ENCODE measurements at places on chromosomes 11 and 22.

DNA sequence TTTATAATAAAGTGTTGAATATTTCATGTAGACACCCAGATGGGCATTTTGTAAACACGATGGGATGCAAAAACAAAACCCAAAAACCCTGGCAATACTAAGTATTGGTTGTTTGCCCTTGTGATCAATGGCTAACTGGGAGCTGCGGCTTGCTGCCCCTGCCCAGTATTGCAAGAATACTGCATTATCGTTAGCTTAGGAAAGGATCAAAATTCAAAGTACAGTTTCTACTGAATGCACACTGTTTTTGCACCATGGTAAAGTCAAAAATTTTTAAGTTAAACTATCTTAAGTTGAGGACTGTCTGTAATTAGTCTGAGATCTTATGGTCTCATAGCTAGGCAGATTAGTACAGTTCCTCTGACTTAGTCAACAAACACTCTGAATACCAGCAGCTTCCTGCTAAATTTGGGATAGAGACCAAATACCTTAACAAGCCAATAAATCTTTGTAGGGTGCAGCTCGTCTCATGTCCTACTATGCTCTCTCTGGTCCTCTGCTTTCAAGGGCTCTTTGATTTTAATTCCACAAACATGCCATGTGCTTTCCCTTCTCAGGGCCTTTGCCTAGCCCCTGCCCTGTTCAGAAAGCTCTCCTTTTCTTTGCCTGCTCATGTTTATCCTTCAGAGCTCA lies 4.0 kb downstream of the CCDC90B start:
- no peak for DNase-seq

GRCh38 chr22:45642986-45643385 lies 28.6 kb upstream of the ATXN10 start:
- DNase-seq = no peak

- no peak for DNase-seq
Measured at GRCh38 chr11:38824573-38824972, 2226.5 kb upstream of the RAG2 start.

DNA sequence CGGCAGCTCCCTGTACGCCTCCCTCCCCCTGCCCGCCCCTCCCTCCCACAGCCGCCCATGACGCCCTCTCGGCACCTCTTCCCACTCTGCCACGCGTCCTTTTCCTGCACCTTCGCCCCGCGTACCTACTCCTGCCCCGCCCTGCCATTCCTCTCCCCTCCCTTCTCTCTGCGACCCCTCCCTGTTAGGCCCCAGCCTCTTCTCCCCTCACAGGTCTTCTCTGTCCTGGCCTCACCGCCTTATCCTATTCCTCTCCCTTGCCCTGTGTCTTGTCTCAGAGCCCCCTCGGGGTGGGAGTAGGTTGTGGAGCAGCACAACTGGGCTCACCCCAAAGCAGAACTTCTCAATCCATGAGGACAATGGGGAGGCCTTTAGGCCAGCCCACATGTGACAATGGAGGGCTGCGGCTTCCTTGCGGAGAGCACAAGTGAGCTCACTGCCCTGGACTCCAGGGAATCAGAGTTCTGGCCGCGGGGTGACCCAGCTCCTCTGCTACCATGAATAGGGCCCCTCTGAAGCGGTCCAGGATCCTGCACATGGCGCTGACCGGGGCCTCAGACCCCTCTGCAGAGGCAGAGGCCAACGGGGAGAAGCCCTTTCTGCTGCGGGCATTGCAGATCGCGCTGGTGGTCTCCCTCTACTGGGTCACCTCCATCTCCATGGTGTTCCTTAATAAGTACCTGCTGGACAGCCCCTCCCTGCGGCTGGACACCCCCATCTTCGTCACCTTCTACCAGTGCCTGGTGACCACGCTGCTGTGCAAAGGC lies 539 bp downstream of the SLC35C1 start:
- DNase-seq = peak; percentile 48

GRCh38 chr11:128802358-128802981 lies 64.6 kb downstream of the KCNJ1 start:
- no peak for DNase-seq

- DNase-seq = no peak
Measured at GRCh38 chr22:23121424-23121823, 20.4 kb downstream of the RSPH14 start.

Data from right lobe of liver (tissue), 6 donors.